ENCODE measurements at places on chromosomes 4 and X.

DNA sequence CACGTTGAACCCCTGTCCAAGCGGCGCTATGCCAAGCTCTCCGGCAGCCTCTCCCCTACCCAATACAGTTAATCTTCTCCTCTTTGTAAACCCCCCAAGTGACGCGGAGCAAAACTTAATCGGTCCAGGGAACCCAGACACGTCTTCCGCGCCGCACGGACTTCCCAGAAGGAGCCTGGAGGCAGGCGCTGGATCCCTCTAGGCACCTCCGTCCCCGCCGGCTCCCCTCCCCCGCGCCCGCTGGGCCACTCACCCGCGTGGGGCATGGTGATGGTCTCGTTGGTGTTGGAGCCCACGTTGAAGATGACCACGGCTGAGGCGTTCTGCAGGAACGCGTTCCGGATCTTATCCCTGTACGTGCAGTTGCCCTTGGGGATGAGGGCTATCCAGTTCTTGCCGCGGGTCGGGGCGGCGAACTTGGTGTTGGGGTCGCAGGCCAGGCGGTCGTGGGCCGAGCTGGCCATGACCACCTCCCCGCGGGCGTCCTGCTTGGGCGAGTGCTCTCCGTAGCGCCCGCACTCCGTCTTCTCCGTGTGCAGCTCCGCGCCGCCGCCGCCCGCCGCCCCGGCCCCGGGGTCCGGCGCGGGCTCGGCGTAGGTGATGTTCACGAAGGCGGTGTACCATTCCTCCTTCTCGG, 1.1 kb downstream of the RNF150 start:
- DNase-seq, result peak; percentile 75

GRCh38 chr4:107561481-107561880, 158.6 kb downstream of the PAPSS1 start:
- DNase-seq, result no peak

- no peak for DNase-seq
Measured at GRCh38 chr4:186708554-186708953, 15.1 kb downstream of the FAT1 start.

GRCh38 chrX:100750883-100751282, 19.0 kb upstream of the SYTL4 start:
- DNase-seq, result no peak

- DNase-seq, result no peak
Measured at GRCh38 chrX:24027985-24028384, 999 bp upstream of the KLHL15 start.

DNA sequence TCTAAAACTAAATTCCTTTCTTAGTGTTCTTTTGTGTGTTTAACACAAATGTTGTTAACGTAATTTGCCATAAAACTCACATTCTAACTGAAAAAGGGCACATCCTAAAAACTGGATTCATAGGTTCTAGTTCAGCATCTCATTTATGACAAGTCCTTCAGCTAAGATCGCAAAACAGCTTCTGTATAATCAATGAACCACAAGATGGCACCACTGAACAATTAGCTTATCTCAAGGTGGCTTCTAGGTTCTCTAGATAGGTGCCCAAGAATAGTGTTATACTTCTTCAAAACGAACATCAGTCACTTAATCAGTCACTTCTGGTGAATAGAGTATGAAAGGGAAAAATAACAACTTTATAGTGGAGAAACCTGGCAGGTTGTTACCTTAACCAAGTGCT, 54.3 kb downstream of the NRK start:
- DNase-seq, result no peak

DNA sequence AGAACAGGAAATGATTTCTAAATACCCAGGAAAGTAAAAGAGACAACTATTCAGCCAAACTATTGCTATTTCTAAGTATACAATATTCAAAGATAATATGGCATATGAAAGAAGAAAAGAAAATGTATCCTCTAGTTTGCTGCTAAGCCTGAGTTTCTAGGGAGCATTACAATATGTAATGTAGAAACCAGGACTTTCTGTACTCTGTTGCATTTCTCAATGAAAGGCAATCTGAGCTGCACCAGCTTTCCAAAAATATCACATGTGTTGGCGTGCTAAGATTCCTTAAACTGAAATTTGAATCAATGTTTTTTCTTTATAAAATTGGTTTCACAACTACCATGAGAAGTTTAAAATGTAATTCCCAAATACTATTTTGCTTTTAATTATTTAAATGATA, 129.6 kb downstream of the ANK2 start:
- DNase-seq, result no peak

DNA sequence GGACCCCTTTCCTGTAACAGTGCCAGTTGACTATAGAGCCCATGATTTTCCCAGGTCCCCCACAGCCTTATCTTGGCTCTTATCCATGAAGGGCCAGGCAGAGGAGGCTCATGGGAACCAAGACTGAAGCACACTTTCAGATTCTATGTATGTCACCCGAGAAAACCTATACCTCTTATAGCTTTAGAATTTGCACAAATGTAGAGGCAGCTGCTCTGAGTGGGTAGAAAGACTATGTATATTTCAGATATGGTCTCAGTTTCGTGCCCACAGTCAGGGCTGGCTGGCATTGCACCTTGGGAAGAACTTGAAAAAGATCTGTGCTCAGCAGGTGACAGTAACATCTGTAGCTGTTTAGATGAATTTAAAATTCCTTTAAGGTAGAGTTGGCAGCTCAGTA, 8.3 kb upstream of the LNX1 start:
- DNase-seq, result no peak

- no peak for DNase-seq
Measured at GRCh38 chrX:7263961-7264360, 116.0 kb upstream of the PUDP start.

DNA sequence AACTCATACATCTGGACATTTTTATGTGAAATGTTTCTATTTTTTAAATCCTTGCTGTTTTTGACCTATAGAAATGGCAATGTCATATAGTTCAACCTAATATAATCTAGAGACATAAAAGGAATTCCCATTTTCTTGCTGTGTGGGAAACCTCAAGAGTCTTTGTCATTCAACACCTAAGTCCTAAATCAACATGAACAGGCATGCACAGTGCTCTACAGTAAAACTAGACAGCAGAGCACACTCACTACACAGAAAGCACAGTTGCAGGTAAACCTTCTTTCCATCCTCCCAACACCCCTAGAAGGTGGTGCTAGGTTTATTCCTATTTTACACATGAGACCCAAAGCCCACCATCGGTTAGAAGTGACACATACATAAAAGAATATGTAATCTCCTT, 79.1 kb upstream of the C1QTNF7 start:
- DNase-seq, result no peak

GRCh38 chr4:117134386-117134785, 49.0 kb upstream of the TRAM1L1 start:
- DNase-seq, result no peak

GRCh38 chr4:11039634-11040131, 355.1 kb upstream of the CLNK start:
- no peak for DNase-seq

DNA sequence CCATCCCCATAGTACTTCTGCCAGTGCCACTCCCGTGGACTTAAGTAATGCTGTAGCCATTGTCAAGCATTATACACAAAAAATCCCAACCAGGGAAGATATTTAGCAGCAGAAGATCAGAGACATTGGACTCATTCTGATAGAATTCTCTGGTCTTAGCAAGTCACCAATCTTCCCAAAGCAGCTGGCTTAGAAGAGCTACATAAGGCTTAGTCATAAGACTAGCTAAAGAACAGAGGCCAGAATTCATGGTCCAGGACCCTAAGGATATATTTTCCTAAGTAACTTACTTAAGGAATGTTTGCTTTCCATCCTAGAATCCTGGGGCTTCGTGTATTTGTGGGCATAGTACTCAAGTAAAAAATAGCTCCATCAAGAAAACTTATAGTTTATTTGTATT, 100.3 kb upstream of the SLIT2 start:
- no peak for DNase-seq

GRCh38 chrX:77342004-77342403, 105.2 kb upstream of the FGF16 start:
- DNase-seq, result peak; percentile 3

DNA sequence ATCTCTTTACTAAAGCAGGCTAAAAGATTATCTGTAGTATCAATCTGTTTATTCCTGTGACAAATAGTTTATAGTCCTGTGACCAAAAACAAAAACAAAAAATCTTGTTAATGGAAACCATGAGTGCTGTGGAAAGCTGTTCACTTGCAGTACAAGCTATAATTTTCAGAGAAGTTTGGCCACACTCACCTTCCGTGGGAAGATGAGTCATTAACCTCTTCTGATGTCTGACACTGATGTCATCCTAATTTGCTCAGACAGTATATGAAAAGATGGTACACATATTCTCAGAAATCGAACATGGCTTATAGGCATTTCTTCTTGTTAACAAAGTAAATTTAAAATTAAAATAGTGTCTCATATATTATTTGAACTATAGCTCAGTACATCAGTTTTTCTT, 19.9 kb upstream of the ENPP6 start:
- no peak for DNase-seq

- no peak for DNase-seq
Measured at GRCh38 chrX:12992544-12993118, 17.7 kb downstream of the TMSB4X start.

DNA sequence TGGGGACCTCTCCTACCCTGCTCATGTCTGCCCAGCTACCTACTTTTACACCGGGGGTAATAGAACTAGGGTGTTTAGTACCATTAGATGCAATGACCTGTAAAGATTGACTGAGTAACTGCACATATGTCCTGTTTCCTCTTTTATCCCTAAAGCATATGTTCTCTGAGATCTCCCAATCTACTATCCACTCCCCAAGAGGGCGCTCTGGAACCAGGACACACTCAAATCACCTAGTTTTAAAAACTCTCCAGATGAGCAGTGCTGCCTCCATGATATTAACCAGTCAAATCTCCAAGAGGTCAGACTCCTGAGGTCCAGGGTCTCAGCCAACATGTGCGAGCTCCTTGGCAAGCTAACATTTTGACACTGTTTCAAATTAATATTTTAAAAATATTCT, 87.0 kb upstream of the TSPAN5 start:
- DNase-seq, result no peak

- no peak for DNase-seq
Measured at GRCh38 chrX:43224496-43224895, 431.6 kb upstream of the MAOA start.

DNA sequence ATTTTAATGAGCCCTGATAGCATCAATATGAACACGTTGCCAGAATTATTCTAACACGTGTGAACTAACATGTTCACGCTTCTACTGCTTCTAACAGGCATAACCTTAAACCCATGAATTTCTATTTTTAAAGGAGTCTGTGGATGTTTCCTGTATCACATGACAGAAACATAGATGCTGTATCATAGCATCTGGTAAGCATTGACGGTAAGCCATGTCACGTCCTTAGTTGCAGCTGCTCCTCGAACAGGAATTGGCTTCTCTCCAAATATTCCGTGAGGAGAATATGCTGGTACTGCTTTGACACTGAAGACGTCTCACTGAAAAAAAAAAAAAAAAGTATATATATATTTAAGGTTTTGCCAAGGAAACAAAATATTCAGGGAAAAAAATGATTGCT, 105.1 kb upstream of the MXRA5 start:
- no peak for DNase-seq

- no peak for DNase-seq
Measured at GRCh38 chrX:109393859-109394258, 88.0 kb downstream of the GUCY2F start.

DNA sequence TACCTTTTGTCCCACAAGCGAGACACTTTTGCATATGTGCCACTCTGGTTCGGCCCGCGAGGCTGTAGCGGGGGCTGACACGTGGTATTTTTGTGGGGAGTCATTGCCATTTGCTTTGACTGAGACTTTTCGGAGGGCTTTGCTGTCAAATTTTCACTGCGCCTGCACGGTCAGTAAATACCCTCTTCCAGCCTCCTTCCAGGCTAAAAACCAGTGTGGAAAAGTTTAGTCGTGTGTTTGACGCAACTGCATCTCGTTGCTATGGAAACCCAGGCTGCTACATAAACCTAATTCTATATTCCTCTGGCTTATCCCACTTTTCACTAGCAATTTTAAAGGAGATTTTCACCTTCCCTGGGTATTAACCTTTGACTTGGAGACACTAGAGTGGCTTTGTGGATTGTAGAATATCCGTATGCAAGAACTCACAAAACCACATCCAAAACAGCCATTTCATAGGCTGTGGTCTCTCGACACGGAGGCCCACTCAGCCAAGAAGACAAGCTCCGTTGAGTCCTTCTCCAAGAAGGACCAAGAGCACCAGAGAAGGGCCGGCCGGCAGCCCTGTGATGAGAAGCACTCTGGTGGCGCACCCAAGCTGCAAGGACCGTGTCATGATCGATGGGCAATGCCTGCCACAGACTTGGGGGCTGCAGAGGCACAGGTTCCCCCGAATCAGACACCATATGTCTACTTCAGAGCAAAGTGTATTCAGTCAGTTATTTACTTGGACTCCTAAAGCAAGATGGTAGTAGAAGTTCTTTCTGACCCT, 38.4 kb upstream of the ENPP6 start:
- no peak for DNase-seq

- DNase-seq, result no peak
Measured at GRCh38 chr4:11614426-11614825, 185.7 kb upstream of the HS3ST1 start.

DNA sequence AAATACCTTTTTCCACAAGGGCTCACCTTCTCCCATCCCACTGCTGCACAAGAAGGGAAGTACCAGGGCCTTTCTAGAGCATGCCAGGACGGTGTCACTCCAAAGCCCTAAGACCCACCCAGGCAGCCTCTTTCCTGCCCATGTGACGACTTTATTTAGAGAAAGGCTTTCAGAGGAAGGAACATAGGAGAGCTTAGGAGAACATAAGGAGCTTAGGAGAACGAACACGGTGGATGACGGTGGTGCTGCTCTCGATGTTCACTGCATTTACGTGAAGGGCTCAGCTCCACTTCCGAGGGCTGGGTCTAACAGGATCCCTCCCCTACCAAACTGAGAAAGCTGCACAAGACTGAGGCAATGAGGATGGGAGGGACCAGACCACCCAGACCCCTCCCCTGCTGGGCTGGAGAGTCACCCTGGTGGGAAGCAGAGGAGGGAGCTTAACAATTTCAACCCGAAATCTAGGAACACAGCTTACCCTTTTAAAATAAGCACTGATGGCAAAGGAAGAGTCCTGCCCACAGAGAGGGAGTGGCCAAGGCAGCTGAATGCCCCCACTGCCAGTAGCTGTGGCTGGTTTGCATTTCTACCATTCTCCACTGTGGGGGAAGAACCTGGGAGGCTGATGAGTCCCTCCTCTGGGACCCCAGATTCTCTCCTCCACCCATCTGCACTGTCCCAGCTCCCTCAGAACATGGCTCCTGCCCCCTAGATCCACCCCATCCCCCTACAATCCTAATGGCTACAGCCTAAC, 29.8 kb downstream of the ZFYVE28 start:
- DNase-seq, result no peak

DNA sequence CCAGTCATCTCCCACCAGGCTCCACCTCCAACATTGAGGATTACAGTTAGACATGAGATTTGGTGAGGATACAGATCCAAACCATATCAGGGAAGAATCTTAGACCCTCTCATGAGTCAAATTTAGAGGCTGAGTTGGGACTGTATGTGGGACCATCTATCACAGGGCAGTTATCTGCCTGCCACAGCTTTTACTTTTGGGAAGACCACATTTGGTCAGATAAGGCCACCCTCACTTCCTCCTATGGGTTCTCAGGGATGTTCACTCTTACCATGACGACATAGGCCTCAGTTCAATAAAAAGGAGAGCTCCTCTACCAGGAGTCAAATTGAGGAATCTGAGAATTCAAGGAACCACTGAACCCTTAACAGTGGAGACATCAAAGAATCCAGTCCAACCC, 2.1 kb downstream of the MAGEB2 start:
- DNase-seq, result no peak

- no peak for DNase-seq
Measured at GRCh38 chr4:87856816-87857215, 24.0 kb downstream of the MEPE start.

- peak; percentile 58 for DNase-seq
Measured at GRCh38 chr4:54063737-54064316, 578 bp downstream of the CHIC2 start.
